AG04450 (cell line): ENCODE measurements at places on chromosomes 1 and 21. TPM values are rescaled to one million over a fixed set of nuclear protein-coding genes. Genes with fewer than 3 reads are reported as not detected.

DNA sequence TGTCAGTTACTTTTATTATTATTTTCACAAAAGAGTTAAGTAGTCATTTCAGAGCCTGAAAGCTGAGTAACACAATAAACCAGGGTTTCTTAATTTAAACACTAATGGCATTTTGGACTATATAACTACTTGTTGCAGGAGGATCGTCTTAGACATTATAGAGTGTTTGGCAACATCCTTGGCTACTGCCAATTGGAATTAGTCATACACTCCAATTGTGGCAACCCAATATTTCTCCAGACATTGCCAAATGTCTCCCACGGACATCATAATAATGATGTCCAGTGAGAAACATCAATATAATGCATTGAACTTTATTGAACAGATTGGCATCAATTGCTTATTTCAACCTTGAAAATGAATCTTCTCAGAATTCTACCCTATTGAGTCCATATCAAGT is 441.9 kb upstream of the ADGRL4 start:
- DNase-seq = no peak

DNA sequence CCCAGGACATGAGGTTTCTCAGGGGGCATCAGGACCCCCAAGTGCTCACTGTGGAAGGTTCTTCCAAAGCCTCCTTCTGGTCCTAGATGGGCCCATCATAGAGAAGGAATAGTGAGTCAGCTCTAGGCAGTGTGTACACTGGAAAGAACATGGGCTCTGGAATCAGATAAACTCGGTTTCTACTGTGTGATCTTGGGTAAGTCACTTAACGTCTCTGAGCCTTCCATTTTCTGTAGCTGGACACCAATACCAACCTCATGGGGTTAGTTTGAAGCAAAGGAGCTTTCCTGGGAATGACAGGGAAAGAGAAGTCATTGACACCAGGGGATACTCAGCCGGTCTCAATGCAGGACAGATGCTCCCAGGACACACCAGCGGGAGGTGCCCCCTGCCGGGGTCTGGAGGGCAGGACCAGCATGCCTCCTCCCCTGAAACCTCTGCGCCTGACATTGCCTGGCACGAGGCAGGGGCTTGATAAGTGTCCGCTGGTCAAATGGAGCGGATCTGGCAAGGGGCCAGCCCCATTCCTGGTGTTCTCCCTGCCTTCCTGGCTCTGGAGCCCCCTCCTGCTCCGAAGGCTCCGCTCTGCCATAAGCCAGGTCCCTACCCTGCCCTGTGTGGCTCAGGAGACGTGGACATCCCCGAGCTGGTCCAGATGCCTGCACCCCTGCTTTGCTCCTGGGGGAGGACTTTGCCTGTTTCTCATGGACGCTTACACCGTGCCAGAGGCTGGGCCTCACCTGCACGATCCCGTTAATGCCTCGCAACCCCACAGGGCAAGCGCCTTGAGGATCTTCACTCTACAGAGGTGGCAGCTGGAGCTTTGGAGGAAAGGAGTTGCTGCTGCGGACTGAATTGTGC is 52.8 kb downstream of the EDN2 start:
- no peak for DNase-seq

GRCh38 chr1:30823627-30823968 is 66.0 kb upstream of the LAPTM5 start:
- no peak for DNase-seq

- DNase-seq = no peak
Observed at GRCh38 chr1:72830606-72831390, 548.5 kb upstream of the NEGR1 start.

DNA sequence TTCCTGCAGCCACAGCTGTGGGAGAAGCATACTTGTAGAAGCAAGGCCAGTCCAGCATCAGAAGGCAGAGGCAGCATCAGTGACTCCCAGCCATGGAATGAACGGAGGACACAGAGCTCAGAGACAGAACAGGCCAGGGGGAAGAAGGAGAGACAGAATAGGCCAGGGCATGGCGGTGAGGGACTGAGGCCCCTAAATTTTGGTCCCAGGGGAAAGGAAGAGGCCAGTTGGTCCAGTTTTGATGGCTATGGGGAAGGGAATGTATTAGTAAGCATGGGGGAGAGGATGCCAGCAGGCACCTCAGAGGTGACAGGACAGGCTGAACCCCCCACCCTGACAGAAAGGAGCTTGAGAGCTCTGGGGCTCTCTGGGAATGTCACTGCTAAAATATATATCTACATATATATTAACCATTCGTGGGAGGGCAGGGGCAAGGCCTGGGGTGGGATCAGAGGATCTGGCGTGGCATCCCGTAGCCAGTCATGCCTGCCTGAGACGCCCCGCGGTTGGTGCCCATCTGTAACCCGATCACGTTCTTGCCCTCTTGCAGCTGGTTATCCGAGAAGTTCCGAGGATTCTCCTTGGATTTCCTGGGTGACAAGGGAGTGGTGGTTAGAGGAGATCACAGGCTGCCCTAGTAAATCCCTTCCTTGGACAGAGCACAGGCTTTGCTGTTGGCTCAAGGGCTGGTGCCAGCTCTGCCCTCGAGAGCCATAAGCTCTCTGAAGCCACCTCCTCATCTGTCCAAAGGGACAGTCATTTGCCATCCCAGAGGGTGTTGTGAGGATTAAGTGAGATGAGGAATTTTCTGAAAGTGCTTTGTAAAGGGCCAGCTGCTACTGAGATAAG is 6.7 kb downstream of the TAGLN2 start:
- no peak for DNase-seq

- no peak for DNase-seq
Observed at GRCh38 chr1:172838680-172839313, 179.9 kb downstream of the FASLG start.

DNA sequence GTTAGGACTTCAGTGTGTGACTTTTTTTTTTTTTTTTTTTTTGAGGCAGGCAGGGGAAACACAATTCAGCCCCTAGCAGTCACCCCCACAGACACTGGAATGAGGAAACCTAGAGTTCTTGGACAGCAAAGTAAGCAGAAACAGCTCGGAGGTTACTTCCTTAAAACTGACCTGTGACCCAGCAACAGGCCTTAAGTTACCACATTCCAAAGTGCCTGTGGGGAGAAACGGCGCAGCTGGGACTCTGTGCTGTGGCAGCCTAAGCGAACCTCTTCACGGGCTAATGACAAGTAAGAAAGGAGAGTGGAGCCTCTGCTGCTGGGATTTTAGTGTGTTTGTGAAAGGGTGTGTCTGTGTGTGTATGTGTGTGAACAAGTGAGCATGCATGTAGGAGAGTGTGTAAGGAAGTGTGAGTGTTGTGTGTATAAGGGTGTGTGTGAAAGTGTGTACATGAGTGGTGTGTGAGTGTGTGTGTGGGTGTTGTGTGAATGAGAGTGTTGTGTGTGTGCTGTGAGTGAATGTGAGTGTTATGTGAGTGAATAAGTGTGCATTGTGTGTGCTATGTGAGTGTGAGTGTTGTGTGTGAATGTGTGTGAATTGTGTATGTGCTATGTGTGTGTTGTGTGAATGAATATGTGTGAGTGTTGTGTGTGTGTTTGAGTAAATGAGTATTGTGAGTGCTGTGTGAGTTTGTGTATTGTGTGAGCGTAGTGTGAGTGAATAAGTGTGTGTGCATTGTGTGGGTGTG is 180.8 kb downstream of the BRINP2 start:
- DNase-seq = no peak

DNA sequence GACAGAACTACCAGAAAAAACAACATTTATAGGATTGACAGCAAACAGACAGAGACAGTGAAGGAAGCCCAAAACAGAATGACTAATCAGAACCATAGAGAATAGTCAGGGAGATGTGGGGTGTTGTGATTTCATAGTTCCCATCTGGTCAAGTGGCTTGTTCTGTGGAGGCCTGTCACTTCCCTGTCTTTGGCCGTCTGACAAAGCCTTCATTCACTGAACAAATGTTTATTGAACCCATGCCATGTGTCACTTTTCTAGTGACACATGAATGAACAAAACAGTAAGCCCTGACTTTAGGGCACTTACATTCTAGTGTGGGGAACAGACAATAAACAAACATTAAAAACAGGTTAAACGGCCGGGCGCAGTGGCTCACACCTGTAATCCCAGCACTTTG is 3.2 kb upstream of the SRRM1 start:
- no peak for DNase-seq

DNA sequence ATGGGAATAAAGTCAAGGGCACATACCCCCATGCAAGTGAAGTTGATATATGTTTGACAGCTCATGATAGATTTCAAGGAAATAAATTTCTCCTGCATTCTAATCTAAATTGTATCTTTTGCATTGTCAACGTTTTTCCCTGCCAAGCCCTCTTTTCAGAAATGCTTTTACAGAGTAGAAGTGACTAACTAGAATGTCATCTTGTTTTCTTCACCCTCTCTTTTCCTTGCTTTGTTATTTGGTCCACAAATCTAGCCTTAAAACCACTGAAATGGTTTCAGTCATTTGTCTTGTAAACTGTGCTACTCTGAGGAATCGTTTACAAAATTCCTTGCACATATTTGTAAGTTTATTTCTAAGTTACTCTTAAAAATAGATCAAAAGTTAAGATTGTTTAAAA is 600.8 kb upstream of the CXADR start:
- DNase-seq = no peak

- no peak for DNase-seq
Observed at GRCh38 chr1:91557039-91557690, 56.5 kb downstream of the CDC7 start.

THEM5 gene
- polyA plus RNA-seq = not detected in 2 replicates

PSRC1 gene
- 17.3 and 18.5 TPM in 2 replicates for polyA plus RNA-seq

C1orf210 gene
- not detected in 2 replicates for polyA plus RNA-seq

RIMKLA gene
- not detected in 2 replicates for polyA plus RNA-seq

CFHR4 gene
- not detected in 2 replicates for polyA plus RNA-seq

ECE1 gene
- polyA plus RNA-seq = 145 and 161 TPM in 2 replicates

SPRR2E gene
- not detected in 2 replicates for polyA plus RNA-seq

RFX5 gene
- 40.9 and 42.7 TPM in 2 replicates for polyA plus RNA-seq

HSD3B1 gene
- polyA plus RNA-seq = not detected in 2 replicates
